GM23338 (cell line): ENCODE measurements at places on chromosomes 2 and 18. TPM values are rescaled to one million over a fixed set of nuclear protein-coding genes. Genes with fewer than 3 reads are reported as not detected.

DNER gene
- total RNA-seq: 7.1 and 8.8 TPM in 2 replicates

CNGA3 gene
- total RNA-seq: not detected in 2 replicates

GRCh38 chr2:239267288-239267951 lies 133.4 kb downstream of the HDAC4 start:
- peak; percentile 33 for DNase-seq
- no peaks in the 10 kb centered on the region for H3K36me3 ChIP-seq
- no peaks in the 10 kb centered on the region for H3K27me3 ChIP-seq
- H3K4me1 ChIP-seq: peaks cover 40% of the 10 kb centered on the region

DNA sequence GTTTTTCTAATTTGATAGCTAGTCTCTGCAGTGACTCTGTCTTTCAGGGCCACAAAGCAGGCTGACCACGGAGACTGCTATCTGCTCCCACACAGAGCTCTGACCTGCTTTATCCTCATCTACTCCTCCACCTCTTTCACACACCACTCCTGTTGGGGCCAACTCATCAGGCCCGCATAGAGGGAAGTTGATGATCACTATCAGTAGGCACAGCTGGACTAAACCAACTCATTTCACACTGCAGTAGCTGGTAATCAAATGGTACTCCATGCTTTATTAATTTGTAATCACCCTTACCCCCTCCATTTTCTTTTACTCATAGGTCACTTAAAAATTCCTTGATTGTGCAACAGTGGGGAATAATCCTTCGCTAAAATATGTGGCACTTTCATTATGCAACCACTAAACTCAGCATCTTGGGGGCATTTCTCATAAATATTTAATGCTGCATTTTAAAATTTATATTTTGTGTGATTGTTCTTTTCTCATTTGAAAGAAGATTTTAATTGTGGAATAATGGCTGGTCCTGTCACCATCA lies 249.8 kb upstream of the GCFC2 start:
- H3K36me3 ChIP-seq: no peaks in the 10 kb centered on the region
- no peaks in the 10 kb centered on the region for H3K27me3 ChIP-seq
- DNase-seq: no peak

DNA sequence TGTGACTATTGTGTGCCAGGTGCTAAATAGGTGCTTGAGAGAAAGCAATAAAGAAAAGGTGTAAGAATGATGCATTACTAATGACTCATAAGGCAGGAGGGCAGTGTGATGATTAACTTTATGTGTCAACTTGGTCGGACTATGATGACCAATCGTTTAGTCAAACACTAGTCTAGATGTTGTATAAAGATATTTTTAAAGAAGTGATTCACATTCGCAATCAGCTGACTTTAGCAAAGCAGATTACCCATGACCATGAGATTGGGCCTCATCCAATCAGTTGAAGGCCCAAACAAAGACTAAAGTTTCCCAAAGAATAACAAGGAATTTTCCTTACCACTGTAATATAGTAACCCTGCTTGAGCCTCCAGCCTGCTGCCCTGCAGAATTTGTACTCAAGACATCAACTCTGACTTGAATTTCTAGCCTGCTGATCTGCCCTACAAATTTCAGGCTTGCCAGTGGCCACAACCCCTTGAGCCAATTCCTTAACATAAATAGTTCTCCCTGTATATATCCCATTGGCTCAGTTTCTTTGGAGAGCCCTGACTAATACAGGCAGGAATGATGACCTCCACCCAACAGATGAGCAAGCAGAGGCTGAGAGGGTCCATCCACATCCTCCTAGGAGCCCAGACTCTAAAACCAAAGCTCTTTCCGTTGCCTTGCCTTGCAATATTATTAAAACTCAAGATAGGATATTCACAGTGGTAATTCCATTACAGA lies 132.6 kb downstream of the ACTR3 start:
- no peaks in the 10 kb centered on the region for H3K4me1 ChIP-seq
- H3K27ac ChIP-seq: no peak overlapping the region
- H3K36me3 ChIP-seq: no peaks in the 10 kb centered on the region
- H3K27me3 ChIP-seq: no peaks in the 10 kb centered on the region
- H3K4me3 ChIP-seq: no peak overlapping the region
- DNase-seq: no peak

CNTNAP5 gene
- 0.08 and 0.49 TPM in 2 replicates for total RNA-seq

STRN gene
- total RNA-seq: 34.0 and 34.5 TPM in 2 replicates

GRCh38 chr2:29613792-29614266 lies 307.6 kb downstream of the ALK start:
- no peaks in the 10 kb centered on the region for H3K36me3 ChIP-seq
- peaks cover 3% of the 10 kb centered on the region; the same call in 1 of the 2 replicates for H3K4me1 ChIP-seq
- no peaks in the 10 kb centered on the region for H3K27me3 ChIP-seq
- DNase-seq: no peak
- H3K27ac ChIP-seq: no peak overlapping the region

DNA sequence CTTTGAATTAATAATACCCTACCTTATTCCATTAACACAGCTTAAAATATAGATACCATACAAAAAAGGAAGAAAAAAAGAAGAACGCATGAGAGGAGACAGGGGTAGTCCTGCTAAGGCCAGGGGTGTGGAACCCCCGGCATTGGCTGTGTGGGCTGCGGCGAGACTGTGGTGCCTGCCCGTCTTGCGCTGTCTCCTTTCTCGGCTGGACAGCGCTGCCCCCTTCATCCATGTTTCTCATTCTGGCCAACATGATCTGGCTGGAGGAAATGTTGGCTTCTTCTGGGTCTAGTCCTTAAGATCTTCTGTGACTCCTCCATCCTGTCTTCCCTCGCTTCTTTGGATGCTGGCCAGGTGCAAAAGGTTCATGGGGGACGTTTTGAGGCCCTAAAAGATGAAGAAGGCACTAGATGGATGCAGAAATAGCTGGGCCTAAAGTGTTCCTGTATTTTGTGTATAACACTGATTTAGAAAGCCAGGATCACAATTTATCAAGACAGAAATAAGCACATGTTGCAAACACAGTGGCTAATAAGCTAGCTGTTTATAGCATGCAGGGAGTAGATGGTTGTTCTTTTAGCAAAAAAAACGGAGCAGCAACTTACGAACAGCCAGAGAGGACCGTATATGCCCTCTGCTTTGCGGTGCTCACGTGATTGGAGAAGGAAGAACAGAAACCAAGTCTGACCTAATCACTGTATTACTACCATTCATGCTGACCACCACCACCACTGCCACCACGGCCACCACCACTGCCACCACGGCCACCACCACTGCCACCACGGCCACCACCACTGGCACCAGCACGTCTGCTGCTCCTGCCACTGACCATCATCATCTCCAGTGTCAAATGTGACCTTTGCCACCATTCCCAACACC lies 71.7 kb upstream of the ASB18 start:
- H3K4me1 ChIP-seq: 0 out of 2 replicates have a peak, but pooled peaks cover 4% of the 10 kb centered on the region
- no peak overlapping the region for H3K27ac ChIP-seq
- DNase-seq: no peak
- H3K27me3 ChIP-seq: no peaks in the 10 kb centered on the region

DNA sequence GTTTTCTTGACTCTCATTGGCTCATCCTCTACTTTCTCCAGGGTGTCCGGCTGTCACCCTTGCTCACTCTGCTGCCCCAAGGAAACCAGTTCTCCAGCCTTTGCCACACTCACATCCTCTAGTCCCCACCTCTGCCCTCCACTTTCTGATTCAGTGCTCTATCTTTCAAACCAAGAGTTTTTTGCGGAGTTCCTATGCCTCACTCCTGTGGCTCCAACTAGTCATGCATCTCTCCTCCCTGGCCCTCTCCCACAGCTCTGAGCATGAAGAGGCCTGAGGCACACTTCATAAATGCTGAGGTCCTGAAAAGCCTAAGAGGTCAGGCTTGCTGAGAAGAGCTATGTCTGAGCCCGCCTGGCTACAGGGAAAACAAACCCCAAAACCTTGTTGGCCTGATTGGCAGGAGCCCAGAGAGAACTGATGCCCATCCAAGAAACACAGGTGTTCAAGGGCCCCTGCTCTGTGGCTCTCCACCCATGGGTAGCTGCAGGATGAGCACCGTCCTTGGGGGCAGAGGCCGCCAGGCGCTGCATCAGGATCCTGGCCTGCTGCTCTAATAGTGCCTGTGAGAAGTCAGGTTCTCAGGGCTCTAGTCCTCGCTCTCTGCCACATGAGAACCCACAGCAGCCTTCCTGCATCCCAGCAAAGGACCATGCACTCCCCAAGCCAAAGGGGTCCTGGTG lies 42.1 kb downstream of the HS1BP3 start:
- H3K36me3 ChIP-seq: no peaks in the 10 kb centered on the region
- no peaks in the 10 kb centered on the region for H3K4me1 ChIP-seq
- H3K4me3 ChIP-seq: no peak overlapping the region

GRCh38 chr2:2572393-2573204 lies 241.5 kb upstream of the MYT1L start:
- no peaks in the 10 kb centered on the region for H3K27me3 ChIP-seq
- no peaks in the 10 kb centered on the region for H3K4me1 ChIP-seq
- H3K36me3 ChIP-seq: no peaks in the 10 kb centered on the region

PLCL1 gene
- total RNA-seq: 0.12 TPM in 1 of 2 replicates, not detected in the other

GRCh38 chr2:7373156-7373555 lies 455.9 kb downstream of the RNF144A start:
- no peaks in the 10 kb centered on the region for H3K4me1 ChIP-seq
- no peak overlapping the region for H3K27ac ChIP-seq
- no peak for DNase-seq

GRCh38 chr2:101387151-101387834 lies at the start of gene CREG2:
CREG2 (minus strand) TSS chr2:101387503; CDS start chr2:101387457, 46 bp downstream.
- peak within 1 kb of the TSS; percentile 82 for H3K4me3 ChIP-seq
- H3K36me3 ChIP-seq: no peaks in the 10 kb centered on the region

DNA sequence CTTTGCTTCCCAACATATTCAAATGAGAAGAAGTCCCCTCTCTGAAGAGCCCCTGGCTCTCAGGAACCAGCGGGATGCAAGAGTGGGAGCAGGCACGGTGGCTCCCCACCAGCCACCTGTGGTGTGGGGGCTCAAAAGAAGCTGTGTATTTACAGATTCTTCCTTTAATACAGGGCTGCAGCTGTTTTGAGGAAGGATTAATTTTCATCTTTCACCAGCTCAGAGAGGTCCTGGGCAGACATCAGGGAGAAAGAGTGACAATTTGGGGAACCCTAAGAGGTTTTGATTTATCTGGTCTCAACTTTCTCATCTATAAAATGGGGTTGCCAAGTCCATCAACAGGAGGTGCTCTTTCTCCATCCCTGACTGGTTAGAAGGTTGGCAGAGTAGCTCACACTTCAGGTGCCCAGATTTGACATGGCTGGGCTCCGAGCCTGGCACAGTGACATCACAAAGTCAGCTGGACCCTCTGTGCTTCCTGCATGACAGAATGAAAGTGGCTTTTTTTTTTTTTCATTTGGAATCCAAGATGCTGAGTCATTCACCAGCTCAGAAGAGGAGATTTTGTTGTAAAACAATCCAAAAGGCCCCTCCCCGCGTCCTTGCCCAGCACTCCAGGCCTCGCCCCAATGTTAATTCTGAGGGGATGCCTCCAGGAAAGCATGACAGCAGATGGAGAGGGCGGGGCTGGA lies 15.5 kb upstream of the SIX2 start:
- no peaks in the 10 kb centered on the region for H3K4me1 ChIP-seq
- H3K27ac ChIP-seq: no peak overlapping the region
- DNase-seq: peak; percentile 41
- no peaks in the 10 kb centered on the region for H3K27me3 ChIP-seq
- H3K4me3 ChIP-seq: no peak overlapping the region

DNA sequence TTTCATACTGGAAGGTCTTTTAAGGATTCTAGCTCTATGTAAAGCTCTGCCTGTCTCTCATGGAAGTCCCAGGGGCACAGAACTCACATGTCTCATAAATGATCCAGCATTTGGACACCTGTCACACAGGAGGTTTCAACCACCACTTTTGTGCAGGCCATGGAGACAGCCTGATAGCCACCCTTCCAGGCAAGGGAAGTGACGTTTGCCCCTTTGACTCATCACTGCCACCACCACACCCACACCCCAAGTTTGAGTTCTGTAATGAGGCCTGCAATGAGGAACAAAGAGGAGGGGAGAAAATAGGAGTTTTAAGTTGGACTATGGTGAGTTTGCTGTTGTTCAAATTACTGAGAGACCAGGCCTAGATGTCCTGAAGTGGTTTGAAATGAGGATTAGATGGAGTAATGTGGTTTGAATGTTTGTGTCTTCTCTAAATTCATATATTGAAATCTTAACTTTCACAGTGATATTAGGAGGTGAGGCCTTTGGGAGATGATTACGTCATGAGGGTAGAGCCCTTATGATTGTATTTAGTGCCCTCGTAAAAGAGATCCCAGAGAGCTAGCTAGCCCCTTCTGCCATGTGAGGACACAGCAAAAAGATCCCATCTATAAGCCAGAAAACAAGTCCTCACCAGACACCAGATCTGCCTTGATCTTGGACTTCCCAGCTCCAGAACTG lies 175.3 kb upstream of the EPHA4 start:
- no peaks in the 10 kb centered on the region for H3K36me3 ChIP-seq
- no peak overlapping the region for H3K4me3 ChIP-seq
- no peaks in the 10 kb centered on the region for H3K27me3 ChIP-seq
- no peak overlapping the region for H3K27ac ChIP-seq
- DNase-seq: no peak
- H3K4me1 ChIP-seq: no peaks in the 10 kb centered on the region

DNA sequence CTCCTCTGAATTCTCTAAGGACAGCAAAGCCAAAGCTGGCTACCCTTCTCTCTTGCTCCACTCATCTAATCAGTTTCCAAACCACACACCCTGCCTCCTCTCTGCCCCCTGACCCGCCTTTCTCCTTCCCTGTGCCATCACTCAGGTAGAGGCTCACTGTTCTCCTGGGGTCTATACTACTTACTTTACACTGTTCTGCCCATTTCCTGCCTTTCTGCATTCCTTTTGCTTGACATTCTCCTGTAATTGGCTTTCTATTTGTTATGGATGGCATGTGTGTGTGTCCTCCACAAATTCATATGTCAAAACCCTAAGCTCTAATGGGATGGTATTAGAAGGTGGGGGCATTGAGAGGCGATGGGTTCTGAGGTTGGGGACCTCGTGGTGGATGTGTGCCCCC lies 675.2 kb upstream of the ID2 start:
- no peaks in the 10 kb centered on the region for H3K36me3 ChIP-seq
- peaks cover 3% of the 10 kb centered on the region; the same call in 1 of the 2 replicates for H3K4me1 ChIP-seq
- no peak overlapping the region for H3K4me3 ChIP-seq
- no peak for DNase-seq
- H3K27ac ChIP-seq: no peak overlapping the region

DNA sequence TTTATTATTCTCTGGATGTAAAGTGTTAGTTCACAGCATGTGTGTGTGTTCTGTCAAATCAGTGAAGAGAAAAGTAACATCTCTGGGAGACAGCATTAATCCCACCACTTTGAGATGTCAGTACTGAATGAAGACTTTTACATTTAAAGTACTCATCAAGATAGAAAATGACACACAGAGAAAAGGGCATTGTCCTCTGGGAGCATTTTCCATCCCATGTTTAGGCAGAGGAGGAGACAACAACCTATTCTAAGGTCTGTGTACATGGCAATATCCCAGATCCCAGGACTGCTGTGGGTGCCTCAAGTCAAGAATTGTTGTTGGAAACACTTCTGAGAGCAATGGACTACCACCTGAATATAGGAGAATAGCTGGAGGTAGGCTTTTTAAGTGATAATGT lies 201.5 kb downstream of the PPP1R1C start:
- no peak overlapping the region for H3K4me3 ChIP-seq
- no peaks in the 10 kb centered on the region for H3K4me1 ChIP-seq
